ENCODE measurements at places on chromosomes 12 and 14.

DNA sequence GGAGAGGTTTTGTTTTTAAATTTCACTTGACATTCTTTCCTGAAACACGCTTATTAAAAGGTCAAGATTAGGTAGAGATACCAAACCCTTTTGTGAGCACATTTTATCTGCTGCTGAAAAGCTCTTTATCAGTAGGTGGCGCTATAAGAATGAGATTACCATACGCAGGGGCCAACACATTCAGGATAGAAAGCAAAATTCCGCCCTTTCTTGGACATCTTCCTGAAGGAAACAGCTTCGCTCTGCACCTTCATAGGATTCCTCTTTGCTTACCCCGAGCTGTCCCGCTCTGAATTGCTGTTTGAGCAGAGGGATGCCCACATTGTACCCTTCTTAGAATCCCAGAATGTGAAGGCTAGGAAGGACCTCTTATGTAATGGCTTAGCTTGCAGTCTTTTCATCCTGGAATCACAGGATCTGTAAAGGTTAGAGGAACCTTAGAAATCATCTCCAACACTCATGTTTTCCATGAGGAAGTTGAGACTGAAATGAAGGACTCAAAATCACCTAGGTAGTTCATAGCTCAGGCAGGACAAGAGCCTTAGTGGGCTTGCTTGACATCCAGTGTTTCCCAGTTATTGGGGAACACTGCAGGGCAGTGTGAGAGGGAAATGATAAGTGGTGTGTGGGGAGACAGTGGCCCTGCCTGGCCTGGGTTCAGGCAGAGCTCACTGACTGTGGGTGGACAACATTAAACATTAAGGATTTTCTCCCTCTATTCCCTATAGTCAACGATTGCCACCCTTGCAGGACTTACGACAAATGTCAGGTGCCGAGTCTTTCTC lies 38.7 kb upstream of the CRY1 start:
- DNase-seq: peak; percentile 65

GRCh38 chr12:133037207-133038005 lies at the start of gene ZNF84:
ZNF84 (plus strand) TSS chr12:133037509; CDS start chr12:133041468, 3,959 bp downstream.
- peak; percentile 99 for DNase-seq

GRCh38 chr12:118337194-118337838 lies 35.4 kb downstream of the TAOK3 start:
- DNase-seq: peak; percentile 30

DNA sequence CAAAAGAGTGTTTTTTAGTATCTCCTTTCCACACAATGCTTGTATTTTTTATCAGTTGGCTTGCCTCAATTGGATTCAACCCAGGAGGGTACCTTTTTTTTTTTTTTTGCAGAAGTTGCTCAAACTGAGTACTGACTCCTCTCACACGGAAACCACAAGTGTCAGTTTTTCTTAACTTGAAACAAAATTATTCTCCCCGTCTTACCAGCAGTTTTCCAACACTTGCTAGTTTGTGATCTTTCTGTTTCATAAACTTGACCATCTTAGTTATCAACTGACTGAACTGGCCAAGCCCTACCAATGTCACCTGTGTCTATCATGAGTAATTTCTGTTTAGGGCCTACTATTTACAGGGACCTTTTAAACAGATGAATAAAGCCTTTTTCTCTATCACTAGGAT lies 34.1 kb upstream of the ITPR2 start:
- DNase-seq: no peak

GRCh38 chr14:92877757-92878431 lies 45.1 kb upstream of the CHGA start:
- DNase-seq: no peak

- DNase-seq: no peak
Observed at GRCh38 chr12:57090924-57091637, 2.2 kb downstream of the NAB2 start.

DNA sequence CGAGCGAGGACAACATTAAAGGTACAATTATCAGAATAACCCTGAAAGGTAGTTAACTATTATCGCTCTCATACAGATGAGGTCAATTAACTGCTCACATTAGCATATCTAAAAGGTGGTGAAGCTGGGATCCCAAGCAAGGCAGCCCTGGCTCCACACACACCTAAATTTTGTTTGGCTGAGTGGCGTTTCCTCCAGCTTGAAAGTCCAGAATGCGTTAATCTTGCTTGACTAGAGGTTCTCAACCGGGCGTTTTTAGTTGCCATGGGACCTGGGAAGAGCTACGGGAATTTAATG lies 531 bp downstream of the DLGAP5 start:
- DNase-seq: no peak

DNA sequence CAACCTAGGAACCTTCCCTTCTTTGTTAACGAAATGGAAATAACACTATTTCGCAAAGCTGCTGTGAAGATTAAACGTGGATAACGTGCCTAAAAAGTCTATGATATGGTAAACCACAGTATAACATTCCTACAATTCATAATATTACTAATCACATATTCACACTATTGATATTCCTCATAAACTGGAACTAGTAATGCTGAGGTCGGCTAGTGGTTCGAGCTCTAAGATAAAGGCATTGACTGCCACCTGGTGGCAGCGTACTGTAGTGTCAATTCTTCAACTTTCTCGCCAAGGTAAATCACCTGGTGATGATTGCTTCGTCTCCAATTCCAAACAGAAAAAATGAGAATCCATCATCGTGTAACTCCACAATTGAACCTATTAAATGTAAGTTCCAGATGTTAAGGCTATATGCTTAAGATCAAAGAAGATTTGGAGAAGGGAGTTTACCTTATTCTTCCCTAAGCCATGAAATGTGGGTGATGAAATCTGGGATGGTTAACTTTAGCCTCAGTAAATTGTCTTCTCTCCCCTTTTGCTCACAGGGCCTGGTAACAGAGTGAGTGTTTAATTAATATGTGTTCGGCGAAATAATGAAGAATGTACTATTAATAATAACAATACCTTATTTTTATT lies 197.5 kb upstream of the TMEM132C start:
- DNase-seq: peak; percentile 77

GRCh38 chr12:61857968-61858367 lies 402.2 kb upstream of the USP15 start:
- DNase-seq: no peak

GRCh38 chr14:62711351-62712023 lies 333.8 kb downstream of the KCNH5 start:
- no peak for DNase-seq

All from fibroblast of skin of abdomen (primary cell).